ENCODE measurements at places on chromosomes 6 and 20. TPM values are rescaled to one million over a fixed set of nuclear protein-coding genes. Genes with fewer than 3 reads are reported as not detected.
A peak's percentile ranks its signal among the peaks of the same experiment; 100 is the strongest.

The NUS1 gene
- total RNA-seq: 17.4 TPM

The FRK gene
- 1.9 TPM for total RNA-seq

The PRDM1 gene
- 2.4 TPM for total RNA-seq

GRCh38 chr6:122495612-122496011, 24.0 kb upstream of the SERINC1 start:
- DNase-seq: no peak

DNA sequence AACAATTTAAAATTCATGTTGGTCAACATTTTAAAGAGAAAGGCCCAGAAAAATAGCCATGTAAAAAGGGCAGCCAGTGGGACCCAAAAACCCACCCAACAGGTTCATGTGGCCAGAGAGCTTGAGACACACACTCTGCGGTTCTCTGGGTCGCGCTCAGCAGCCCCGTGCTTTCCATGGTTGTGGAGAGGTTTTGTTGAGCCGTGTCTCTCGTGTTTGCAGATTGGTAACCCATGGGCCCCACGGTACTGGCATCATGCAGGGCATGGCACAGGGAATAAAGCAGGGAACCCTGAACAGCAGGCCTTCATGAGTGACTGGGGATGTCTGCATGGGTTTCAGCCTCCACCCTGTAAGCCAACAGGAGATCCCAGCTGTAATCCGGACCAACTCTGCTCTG, 127.7 kb upstream of the CST7 start:
- no peak for DNase-seq

GRCh38 chr20:49758781-49759180, 45.1 kb upstream of the B4GALT5 start:
- no peak for DNase-seq

DNA sequence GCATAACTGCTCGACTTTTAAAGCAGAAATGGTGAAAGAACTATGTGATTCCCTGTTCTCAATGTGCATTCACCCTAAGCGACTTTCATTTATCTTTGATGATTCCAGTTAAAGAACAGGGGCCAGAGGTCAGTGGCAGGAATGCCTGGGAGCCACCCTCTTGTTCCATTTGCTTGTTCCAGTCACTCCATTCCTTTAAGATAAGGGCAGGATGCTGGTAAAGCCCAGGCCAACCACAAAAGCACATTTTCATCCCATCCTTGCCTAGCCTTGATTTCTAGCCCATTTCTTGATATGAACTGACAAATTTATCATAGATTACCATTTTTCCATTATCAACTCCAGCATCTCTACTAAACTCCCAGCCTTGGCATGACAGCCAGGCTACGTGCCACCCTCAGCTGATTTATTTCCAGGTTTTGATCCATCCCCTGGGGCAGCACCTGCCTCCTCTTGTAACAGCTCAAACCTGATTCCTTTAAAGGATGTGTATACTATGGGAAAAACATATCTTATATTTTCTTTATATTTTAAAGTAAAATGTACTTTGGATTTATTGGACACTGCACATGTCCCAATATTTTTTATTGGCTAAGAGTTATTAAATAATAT, 19.2 kb downstream of the HMGN3 start:
- peak; percentile 11 for DNase-seq

DNA sequence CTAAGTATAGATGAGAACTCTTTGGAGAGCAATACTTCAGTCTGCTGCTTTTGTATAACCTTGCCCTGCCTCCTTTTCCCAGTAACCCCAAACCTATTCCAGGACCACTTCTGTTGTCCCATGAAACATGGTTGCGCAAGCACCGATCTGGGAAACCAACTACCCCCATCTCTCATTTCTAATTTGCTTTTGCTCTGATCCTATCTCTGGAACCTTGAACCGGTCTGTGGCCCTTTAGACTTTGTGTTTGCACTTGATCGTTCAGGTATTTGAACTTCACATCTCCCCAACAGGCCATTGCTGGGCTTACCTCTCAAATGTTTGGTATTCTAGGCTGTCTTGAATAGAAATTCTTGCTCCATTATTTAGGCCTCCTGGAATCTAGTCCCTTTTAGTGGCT, 25.0 kb downstream of the L3MBTL3 start:
- DNase-seq: no peak

GRCh38 chr6:111437573-111437972, 45.4 kb downstream of the REV3L start:
- DNase-seq: no peak

DNA sequence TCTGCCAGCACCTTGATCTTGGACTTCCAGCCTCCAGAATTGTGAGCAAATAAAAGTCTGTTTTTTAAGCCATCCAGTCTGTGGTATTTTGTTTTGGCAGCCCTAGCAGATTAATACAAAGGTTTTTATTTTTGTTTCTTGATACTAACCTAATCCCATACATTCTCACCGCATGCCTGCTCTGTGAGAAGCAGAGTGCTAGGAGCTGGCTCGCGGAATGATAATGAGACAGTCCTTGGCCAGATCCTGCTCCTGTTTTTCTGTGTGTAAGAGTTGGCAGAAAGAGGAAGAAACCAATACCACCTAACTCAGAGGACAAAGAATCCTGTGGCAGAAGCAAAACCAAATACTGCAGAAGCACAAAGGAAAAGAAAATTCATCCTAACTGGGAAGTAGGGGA, 82.6 kb downstream of the KIF16B start:
- no peak for DNase-seq

DNA sequence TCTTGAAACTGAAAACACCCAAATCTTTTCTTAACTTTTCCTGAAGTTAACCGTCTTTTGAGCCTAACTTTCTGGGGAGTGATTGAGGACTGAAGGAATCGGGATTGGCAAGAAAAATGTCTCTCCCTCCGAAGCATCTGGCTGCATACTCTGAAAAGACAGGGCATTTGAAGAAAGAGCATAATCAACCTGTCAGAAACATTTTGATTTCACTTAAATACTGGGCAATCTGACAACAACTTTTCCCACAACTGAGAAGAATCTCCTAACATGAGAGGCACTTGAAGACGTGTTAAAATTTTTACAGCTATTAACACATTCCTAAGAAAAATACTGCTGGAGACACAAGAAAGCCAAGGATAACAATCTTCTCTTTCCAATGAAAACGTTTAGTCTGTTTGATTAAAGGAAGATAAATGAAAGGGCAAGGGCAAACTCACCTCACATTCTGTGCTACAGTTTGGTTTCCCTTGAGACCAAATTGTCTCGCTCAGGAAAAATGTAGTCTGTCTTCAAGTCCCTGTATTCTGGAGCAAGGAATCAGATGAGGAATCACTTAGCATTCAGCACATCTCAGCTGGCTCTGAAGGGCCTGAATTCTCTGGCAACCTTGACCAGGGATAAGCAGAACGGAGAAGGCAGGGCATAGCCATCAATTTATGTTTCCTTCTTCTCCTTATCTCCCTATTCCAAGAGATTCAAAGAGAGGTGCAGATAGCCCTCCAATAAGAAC, 76.1 kb downstream of the TBX18 start:
- peak; percentile 15 for DNase-seq

- DNase-seq: peak; percentile 44
These were observed 58.3 kb downstream of the IPCEF1 start for GRCh38 chr6:154298297-154298696.
